ENCODE measurements at places on chromosomes 6 and 20. TPM values are rescaled to one million over a fixed set of nuclear protein-coding genes. Genes with fewer than 3 reads are reported as not detected.

The POM121L2 gene
- 0.04 TPM for total RNA-seq

DNA sequence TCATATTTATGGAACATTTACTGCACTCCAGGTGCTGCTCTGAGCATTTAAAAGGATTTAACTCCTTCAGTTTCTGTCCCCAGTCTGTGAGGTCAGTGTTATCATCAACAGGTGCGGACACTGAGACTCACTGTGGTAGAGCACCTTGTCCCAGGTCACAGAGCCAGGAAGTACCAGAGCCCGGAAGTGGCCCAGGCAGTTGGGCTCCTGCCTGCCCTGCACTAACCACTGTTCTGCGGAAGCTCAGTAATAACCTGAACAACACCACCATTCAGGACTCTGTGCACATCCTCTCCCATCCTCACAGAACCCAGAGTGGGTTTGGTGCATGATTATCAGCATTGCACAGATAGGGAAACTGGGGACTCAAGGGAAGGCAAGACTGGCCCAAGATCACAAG is 16.8 kb upstream of the SIRPG start:
- peaks cover 18% of the 10 kb centered on the region for H3K27me3 ChIP-seq
- no peaks in the 10 kb centered on the region for H3K36me3 ChIP-seq
- no peaks in the 10 kb centered on the region for H3K4me1 ChIP-seq
- no peak overlapping the region for H3K27ac ChIP-seq
- no peak overlapping the region for H3K4me3 ChIP-seq

GRCh38 chr6:39377539-39377950 is 55.0 kb upstream of the KCNK16 start:
- H3K27me3 ChIP-seq = peaks cover 5% of the 10 kb centered on the region
- peak; percentile 88 for DNase-seq
- H3K4me1 ChIP-seq = peaks cover 16% of the 10 kb centered on the region
- H3K4me3 ChIP-seq = no peak overlapping the region
- H3K27ac ChIP-seq = no peak overlapping the region
- H3K36me3 ChIP-seq = no peaks in the 10 kb centered on the region

DNA sequence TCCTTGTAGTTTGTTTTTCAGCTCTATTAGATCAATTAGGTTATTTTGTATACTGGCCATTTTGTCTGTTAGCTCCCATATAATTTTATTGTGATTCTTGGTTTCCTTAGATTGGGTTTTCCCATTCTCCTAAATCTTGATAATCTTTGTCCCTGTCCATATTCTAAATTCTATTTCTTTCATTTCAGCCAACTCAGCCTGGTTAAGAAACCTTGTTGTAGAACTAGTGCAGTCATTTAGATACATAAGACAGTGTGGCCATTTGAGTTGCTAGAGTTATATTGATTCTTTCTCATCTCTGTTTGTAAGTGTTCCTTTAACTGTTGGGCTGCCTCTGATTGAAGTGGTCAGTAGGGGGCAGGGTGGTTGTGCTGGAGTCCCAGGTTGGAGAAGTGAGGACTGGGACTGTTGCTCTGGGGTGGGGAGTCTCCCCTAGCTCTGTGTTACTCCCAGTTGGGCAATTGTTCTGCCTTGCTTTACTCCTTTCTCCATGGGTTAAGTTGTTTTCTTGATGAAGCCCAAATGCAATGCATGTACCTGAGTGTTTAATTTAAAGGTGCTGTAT is 98.8 kb upstream of the NRN1 start:
- H3K4me3 ChIP-seq = no peak overlapping the region
- H3K4me1 ChIP-seq = no peaks in the 10 kb centered on the region
- no peak for DNase-seq
- no peak overlapping the region for H3K27ac ChIP-seq
- no peaks in the 10 kb centered on the region for H3K27me3 ChIP-seq

The TMEM151B gene
- total RNA-seq = 0.30 TPM

DNA sequence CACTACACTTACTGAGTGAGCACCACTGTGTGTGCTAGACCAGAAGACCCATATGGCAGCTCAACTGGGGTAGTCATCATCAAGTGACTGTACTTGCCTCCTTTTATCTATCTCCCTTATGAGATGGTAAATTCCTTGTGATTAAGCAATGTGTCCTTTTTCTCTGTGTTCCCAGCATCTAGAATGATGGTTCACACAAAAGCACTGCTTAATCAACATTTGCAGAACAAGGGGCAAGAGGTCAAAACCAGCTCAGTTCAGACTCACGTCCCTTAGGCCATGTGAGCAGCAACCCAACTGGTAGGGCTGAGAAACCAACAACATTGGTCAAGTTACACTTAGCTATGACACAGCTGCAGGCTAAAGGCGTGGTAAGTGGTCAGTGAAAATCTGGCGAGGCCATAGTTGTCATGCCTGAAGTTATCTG is 10.0 kb downstream of the TRAM2 start:
- H3K4me3 ChIP-seq = no peak overlapping the region
- peak; percentile 36 for DNase-seq
- no peaks in the 10 kb centered on the region for H3K36me3 ChIP-seq
